ENCODE measurements at places on chromosomes 16 and 17.

DNA sequence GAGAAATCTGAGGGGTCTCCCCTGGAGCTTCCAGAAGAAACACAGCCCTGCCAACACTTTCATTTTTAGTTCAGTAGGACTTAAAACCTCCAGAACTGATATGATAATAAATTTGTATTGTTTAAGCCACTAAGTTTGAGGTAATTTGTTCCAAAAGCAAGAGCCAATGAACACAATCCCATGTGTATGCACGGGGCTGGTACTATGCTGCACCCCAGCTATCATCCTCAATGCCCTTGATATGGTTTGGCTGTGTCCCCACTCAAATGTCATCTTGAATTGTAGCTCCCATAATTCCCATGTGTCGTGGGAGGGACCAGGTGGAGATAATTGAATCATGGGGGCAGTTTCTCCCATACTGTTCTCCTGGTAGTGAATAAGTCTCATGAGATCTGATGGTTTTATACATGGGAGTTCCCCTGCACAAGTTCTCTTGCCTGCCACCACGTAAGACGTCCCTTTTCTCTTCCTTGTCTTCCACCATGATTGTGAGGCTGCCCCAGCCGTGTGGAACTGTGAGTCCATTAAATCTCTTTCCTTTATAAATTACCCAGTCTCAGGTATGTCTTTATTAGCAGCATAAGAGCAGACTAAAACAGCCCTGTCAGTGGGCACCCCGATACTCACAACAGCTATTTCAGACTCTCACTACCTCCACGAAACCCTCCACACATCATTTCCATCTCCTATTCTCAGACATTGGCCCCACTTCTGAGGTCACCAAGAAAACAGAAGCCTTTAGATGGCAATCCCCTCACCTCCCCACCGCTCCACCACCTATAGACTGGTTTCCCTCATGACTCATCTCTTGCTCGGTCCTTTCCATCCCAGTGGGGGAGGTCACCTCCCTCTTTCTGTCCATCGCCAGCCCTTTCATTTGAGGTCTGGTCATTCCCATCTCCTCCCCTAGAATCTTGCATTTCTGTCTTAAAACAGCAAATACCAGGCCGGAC lies 8.9 kb upstream of the CACNG1 start:
- DNase-seq = no peak

- no peak for DNase-seq
Observed at GRCh38 chr16:13426269-13426668, 493.7 kb upstream of the ERCC4 start.

DNA sequence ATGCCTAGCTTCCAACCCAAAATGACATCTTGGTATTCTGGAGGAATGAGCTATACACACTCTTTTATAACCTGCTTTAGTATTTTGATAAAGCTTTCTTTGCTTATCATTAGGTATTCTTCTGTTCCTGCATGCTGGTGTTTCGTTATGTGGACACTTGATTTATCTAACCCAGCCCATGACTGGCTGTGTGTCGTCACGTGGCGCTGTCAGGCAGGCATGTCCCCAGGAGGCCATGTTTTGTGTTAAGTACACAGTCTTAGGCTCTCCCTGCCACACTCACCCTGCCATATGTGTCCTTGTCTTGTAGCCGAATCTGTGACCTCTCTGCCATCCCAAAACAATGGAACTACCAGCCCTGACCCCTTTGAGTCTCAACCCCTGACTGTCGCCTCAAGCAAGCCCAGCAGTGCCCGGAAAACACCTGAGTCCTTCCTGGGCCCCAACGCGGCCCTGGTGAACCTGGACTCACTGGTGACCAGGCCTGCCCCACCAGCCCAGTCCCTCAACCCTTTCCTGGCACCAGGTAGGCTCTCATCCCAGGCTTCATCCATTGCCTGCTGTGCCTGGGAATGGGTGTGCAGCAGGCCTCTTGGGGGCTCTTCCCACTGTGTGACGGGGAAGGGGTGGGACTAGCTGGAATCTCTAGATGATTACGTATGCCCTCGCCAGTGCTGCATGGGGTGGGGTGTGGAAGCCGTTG lies 30.8 kb downstream of the B9D1 start:
- DNase-seq = no peak

DNA sequence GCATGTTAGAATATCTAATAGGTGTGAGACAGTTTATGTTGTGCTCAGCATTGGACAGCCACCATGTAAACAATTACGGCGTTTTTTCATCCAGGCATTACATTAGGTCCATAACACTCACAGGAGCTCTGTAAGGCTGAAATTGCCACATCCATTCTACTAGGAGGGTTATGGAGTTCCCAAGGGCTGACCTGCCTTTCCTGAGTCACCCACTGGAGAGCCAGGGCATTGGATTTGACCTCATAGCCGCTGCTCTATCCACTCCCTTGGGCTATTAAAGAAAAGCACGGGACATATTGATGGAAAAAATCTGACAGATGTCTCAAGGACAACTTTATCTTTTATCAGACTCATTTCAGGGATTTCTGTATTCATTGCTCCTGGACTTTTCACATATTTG lies 306.3 kb upstream of the HSBP1 start:
- DNase-seq = no peak

DNA sequence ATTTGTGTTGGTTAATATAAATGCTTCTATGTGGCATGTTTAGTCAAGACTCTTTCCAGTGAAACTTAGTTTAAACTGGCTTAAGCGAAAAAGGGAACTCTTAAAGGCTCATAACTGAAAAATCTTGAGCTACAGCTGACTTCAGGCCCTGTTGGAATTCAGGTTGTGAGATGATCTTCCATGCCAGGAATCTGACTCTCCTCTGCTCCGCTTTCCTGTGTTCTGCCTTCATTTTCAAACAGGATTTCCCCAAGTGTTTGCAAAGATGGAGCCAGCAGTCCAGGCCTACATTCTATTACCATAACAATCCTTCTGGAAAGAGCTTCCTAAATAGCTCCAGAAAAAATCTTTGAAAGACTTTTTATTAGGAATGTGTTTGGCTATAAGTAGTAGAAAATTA lies 134.9 kb downstream of the NLK start:
- no peak for DNase-seq

GRCh38 chr17:12727076-12727760 lies 61.5 kb downstream of the MYOCD start:
- peak; percentile 44 for DNase-seq

- DNase-seq = peak; percentile 29
Observed at GRCh38 chr16:86016201-86016965, 117.4 kb downstream of the IRF8 start.

DNA sequence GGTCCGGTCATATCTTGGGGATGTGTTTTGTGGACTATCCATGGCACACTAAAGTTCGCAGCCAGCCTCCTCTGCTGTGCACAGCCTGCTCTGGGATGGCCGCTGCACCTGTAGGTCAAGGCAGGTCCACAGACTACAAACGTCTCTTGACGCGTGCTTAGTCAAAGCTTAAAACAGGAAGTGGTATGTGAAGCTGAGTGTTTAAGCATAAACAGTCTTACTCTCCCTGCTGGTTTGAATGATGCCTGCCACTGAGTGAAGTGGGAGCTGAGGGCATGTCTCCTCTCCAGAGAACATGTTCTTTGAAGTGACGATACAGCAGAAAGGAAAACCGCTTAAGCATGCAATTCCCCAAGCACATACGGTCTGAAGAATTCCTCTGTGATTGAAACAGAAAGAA lies 365.6 kb downstream of the SLC39A11 start:
- DNase-seq = no peak

DNA sequence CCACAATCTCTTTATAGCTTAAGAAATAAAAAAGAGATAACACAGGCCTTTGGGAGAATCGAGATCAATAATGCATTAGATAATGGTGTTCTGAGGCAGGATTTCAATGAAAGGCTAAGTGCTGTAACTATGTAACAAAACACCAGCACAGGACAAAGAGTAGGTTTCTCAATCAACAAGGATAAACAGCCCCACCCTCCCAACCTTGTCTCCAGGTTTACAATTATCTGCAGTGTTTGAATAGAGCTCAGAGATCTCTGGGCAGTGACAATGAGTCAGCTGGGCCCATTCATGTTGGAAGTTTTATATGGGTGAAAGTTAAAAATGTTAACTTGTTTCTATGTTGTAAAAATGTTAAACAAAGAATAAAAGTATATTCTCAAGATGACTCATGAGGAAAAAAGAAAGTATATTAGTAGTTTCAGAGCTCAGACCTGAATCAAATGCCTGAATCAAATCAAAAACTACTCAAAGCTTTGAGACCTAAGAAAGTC lies 17.0 kb upstream of the KRT20 start:
- DNase-seq = no peak

DNA sequence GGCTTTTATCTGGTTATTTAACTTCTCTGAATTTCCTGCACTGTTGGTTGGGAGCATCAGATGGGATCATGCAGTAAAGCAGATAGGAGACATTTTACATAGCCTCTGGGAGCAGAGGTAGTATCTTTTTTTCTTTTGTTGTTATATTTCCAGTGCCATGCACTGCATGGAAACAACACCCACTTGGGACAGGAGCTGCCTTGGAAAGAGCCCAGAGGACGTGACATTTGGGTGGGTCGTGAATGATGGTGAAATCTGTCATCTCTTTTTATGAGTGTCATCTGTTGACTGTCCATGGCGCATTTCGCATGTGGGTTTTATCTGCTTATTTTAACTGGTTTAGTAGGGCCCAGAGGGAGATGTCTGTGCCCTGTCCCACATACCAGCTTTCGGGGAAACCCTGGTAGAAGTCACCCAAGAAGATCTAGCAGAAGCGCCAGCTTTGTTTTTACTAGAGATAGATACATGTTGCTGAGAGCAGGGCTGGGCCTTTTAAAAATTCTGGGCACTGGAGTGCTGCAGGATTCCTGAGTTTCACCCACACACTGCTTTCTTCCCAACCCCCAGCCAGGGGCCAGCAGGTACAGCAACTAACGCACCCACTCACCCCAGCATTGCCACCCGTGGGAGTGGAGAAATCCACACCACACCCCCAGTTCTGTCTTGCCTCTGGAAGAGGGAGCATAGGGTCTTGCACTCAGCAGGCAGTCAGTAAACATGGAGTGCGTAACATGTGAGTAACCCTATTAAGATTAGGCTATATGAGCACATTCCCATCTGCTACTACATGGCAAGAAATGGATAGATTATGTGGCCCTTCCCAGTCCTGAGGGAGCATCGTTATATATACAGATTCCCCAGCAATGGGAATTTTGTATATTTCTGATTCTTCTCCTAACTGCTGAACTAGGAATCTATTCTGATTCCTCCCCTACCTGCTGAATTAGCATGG lies 8.4 kb upstream of the TERF2 start:
- DNase-seq = no peak

DNA sequence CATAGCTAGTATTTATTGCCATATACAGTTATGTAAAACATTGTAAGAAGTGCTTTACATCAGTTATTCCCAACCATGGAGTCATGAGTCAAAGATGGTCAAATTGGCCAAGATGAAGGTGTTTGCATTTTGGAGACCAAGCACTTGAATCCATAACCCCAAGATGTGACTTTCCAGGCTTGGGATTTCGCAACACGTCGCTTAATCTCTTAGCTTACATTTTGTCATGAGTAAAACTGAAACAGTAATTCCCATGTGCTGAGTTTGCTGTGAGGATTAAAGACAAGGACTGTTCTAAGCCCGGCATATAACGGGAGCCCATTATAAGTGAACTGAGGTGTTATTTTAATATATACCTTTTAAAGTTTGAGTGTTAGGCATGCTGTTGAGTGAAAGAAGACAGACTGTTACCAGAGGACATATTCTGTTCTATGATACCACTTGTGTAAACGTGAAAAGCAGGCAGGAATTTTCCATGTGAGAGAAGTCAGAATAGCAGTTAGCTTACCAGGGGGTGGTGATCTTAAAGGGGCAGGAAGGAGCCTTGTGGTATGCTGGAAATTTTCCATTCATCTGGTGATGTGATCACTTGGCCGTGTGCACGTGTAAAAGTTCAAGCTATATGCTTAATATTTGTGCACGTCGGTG lies 484.9 kb downstream of the WWOX start:
- no peak for DNase-seq

DNA sequence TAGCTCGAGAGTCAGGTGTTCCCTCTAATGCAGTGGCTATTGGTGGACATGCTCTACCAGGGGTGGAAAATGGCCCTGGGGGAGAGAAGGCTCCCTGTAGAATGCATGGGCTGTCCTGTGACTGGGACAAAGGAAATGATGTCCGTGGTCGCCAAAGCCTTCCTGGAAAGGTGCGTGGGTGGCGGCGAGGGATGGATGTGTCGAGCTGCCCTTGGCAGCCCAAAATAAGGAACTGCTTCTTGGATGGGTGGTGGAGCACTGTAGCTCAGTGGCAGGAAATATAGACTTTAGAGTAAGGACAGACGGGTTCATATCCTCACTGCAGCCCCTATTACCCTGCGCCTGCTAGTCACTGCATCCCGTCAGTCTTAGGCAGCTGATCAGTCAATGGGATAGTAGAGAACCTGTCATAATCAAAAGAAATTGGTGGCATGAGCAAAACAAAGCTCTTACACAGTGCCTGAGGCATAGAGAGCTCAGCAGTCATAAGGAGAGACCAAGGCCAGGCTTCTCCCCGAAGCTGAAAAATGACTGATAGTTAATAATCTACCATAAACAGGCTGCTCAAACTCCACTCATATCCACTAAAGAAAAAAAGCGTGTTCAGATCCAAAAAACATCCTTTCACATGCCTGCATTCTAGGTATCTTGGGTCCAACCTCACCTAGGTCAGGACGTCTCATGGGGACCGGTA lies 123.5 kb upstream of the PLCG2 start:
- no peak for DNase-seq

DNA sequence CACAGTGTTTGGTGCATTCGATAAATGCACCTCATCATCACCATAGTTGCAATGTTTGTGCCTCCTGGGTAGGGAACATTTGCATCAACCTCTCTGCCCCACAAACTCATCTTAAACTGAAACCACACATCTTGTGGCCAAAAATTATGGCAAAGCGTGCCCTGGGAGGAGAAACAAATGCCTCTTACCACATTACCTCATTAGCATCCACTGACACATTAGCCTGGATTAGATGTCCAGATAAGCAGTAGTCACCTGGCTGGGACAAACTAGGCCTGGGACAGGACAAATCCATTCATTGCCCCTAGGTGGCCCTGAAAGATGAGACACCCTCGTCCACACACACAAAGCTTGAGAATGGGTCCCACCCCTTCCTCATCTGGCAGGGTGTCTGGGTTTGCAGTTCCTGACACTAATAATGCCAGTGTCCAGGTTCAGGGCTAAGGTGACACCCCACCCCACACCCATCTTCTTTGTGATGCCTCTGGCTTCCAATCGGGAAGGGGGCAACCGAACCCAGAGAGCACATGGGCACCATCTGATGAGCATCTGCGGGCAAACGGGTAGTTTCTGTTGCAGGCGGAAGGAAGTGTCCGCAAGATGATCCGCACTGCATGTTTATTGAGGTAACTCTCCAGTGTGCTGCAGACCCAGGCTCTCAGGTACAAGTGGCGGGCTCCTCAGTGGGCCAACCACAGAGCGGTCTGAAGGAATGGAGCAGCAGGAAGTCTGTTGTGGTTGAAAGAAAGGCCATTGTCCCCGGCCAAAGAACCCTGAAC lies 8.6 kb downstream of the XYLT1 start:
- DNase-seq = no peak

Data from AG09319 (cell line).